ENCODE measurements at places on chromosomes 11 and 22.

DNA sequence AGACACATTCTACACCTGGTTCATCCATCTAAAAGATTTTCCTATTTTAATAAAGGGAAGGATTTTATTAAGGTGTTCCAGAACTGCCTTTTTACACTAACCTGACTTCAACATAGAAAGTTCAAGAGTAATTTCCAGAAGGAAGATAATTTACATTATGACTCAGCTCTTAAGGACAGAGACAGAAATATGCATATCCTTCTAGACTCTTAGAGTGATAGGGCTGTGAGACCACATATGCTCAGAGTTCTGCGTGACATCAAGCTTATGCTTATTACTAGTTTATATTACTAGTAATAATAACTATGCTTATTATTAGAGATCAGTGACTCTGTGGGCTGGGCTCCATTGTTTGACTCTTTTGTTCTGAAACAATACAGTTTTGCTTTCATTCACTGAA, 4.6 kb downstream of the PDGFD start:
- no peak for DNase-seq

DNA sequence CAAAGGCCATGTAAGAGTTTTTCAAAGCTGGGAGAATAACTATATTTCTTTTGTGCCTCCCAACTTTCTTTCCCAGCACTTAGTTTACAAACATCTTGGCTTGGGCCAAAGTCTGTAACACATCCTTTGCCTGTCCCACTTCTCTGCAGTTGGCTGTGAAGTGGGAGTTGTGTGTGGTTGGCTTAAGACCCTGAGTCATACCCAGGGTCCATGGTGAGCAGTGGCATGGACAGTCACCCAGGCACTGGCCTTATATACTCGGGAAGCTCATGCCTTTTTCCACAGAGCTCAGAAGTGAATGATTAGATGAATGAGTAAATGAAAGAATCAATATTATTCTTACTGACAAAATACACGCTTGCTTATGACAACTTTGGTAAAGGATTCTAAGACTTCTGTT, 231.4 kb downstream of the BLID start:
- no peak for DNase-seq

DNA sequence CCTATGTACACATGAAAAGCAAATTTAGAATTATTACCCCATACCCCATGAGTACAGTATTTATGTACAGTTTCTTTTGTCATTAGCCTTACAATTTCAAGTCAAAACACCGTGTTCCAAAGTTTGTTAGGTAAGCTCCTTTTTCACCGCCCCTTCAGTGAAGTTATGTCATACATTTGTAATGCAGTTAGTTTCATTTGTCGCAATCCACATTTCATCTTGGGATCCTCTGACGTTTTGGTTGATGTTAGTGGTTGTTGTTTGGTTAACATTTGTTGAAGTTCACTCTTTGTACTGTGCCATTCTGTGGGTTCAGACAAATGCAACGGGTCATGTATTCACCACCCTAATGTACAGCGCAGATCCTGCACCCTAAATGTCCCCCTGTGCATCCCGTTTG, 45.2 kb downstream of the ARHGEF12 start:
- no peak for DNase-seq

GRCh38 chr11:88629496-88629895, 292.0 kb upstream of the CTSC start:
- DNase-seq = no peak

DNA sequence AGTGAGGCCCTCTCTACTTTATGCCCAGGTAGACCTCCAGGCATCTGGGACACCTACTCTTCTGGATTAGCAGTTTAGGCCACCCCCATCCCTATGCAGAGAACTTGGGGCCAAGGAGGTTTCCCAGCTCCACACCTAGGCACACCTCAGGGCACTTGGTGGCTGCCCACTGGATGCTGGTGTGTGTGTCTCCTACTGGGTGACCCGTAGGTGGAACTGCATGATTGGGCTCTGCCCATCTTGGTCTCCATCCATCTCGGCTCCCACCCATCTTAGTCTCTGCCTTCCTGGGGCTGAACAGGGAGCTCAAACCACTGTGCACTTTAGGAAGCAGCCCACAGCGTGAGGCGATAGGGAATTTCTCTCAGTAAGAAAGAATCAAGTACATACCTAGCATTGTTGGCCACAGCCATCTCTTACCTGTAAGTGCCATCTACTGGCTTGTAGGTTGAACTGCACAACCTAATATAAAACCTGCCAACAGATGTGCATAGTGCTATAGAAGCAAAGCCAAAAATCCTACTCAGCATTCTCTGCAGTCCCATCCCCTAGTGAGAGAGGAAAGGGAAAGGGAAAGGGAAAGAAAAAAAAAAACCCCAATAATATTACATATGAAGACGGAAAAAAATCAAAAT, 61.6 kb upstream of the PTPN5 start:
- no peak for DNase-seq

DNA sequence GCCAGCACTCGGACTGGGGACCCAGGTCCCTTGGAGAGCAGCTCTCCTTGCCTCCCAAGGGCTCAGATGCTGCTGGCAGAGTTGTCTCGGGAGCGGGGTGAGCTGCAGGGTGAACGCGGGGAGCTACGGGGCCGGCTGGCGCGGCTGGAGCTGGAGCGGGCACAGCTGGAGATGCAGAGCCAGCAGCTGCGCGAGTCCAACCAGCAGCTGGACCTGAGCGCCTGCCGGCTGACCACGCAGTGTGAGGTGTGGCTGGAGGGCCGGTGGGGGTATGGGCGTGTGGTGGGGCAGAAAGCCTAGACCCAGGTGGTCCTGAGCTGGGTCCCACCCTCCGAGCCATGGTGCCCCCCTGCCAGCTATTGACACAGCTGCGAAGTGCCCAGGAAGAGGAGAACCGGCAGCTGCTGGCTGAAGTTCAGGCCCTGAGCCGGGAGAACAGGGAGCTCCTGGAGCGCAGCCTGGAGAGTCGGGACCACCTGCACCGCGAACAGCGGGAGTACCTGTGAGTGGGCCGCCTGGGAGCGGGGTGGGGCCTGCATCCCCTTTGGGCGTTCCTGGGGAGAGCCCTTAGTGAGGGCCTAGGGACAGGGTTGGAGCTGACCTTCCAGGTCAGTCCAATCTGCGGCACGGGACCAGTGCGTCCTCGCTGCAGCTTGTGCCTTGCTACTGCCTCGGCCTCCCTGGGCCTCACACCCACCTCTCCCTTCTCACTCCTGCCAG, 5.8 kb upstream of the RPS6KA4 start:
- peak; percentile 83 for DNase-seq

DNA sequence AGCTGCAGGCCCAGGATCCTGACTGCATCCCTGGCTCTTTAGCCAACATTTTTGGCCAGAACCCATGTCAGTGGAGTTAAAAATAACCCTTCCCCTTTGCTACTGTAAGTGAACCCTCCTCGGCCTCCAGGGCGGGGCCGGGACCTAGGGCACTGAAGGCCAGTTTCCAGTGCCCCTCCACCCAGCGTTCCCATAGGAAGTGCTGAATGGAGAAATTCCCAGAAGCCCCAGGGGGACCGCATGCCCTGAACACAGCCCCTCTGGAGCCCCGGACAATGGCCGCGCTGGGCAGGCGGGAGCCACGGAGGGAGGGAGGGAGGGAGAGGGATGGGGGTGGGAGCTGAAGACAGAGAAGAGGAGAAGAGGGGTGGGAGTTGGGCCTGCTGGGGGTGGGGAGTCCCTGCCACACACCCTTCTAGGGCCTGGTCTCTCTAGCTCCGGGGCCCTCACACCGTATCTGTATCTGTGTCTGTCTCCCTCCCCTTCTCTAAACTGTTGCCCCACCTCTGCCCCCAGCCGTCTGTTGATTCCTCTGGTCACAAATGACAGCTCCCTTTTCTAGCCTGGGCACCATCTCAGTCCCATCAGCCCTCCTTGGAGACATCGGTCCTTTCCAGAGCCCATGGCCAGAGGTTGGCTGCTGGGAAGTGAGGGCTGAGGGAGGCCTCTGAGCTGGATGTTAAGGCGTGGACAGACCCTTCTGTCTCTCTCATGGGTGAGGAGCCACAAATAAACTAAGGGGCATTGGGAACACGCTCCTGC, 10.9 kb downstream of the PDGFB start:
- DNase-seq = no peak

- DNase-seq = no peak
Observed at GRCh38 chr22:22878801-22879674, 8.6 kb upstream of the IGLL5 start.

DNA sequence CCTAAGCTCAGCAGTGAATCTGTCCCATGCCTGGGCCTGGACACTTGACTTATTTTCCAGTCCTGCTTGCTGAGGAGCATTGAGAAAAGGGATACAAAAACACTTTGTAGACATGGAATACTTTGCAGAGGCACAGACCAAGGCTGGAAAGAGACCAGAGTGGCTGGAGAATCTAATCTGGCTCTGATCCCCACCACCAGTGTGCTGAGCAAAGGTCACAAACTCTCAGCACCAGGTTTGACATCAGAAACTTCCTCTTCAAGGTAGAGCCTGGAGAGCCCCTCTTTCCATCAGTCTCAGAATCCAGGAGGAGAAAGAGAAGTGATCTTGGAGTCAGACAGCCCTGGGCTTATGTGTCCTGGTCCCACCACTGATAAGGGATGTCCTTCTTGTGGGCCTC, 53.5 kb downstream of the ISX start:
- DNase-seq = no peak

DNA sequence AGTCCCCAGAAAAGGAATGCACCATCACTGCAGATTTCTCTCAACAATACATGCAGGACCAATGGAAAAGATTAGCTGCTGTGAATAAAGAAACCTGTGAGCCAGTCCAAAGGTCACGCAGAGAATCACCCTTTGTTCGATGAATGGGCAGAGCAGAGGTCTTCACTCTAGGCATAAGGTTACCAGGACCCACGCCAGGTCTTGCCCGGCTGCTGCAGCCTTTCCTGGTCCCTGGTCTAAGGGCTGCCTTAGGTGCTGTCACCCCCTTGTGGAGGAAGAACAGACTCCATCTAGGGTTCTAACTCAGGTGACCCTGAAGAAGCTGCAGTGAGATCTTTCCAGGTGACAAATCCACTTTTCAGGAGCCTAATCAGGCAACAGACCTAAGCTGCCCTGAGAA, 29.0 kb upstream of the NAP1L4 start:
- no peak for DNase-seq

DNA sequence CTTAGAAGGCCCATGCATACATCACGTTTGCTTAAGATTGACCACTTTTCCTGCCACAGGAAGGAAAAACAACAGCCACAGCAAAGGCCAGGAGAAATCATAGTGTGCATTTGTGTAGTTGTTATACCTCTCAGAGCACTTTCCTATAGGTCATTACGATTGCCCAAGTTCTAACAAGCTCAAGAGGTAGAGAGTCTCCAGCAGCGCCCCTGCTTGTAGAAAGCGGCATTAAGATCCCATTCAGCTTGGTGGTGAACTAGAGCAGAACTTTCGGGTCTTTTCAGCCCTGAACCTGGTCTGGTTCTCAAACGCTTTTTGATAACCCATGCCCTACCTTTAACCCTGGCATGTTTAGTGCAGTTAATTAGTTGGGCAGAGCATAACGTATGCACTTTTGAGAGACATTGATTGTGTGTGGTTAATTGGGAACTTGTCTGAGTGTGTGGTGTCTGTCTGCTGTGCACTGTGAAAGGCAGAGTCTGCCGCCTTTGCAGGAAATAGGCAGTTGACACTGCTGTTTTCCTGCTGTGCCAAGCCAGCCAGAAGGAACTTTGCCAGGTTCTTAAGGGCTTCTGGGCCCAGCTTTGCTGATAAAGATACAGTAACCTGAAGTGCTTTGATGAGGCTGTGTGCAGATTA, 109.9 kb upstream of the CLMP start:
- DNase-seq = no peak

Data from SHP77 (cell line).